ENCODE measurements at places on chromosomes 1 and 21.

DNA sequence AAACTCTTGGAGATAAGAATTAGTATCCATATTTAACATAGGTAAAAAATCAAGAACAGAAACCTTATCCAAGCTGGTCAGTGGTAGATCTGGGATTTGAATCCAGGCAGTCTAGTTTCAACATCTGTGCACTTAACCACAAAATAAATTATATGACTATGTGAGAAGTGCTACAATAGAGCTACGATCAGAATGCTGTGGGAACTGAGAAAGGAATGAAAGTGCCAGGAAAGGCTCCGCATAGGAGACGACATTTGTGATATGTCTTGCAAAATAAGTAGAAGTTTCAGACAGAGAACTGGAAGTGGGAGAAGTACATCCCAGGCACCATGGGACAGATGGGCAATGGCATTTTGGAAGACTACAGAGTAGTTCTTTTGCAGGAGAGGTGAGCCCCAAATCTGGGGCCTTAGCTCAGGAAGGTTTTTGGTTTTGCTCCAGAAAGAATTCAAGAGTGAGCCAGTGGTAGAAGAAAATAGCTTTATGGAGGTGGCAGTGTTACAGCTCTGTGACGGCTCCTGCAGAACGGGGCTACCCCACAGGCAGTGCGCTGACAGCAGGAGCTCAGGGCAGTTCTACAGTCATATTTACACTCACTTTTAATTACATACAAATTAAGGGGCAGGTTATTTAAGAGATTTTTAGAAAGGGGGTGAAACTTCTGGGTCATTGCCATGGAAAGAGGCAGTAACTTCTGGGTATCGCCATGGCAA lies 25.5 kb upstream of the GJA5 start:
- DNase-seq = no peak

- DNase-seq = no peak
Observed at GRCh38 chr1:78722947-78723346, 73.3 kb downstream of the IFI44 start.

DNA sequence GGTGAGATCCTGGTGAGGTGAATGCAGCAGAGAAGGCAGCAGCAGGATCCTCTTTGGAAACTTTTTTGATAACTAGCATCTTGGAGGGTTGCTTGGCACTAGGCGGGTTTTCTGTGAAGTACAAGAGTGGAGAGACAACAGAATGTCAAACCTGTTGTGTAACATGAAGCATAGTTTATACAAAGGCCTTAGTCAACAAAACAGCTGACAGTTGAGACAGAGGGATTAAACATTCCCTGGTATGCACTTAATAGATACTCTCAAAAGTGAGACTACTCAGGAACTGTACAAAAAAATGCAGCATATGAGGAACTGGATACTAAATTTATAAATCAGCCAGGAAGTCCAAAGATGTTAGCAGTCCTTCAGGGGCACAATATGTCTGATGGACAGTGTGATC lies 16.4 kb upstream of the CCDC17 start:
- DNase-seq = no peak

- no peak for DNase-seq
Observed at GRCh38 chr1:83900524-83900923, 98.4 kb downstream of the TTLL7 start.
